ENCODE measurements at places on chromosomes 1 and 21.

DNA sequence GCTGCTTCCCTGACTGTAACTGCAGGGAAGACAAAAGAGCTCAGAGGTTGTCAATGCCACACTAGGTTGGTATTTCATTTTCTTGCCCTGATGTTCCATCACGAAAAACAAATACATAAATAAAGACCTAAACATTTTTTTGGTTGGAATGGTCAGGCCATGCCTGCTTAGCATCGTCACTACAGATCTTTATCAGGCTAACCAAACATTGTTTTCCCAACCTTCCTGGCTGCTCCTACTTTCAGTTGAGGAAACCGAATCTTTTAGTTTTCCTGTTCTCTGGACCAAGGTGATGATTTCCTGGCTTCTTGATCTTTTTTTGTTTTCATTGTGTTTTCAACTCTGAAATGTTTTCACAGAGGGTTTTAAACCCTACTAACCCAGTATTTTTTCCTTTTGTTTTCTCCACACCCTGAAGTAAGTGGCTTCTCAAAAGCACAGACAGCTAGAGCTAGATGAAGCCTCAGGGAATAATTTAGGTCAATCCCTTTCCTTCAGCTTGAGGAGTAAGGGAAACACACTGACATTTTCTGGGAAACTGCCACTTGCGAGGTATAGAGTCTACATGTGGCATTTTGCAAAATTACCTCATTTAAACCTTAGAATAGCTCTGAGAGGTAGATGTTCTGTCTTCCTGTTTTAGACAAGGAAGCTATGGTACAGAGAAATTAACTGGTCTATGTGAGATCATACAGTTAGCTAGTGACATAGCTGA lies 67.2 kb upstream of the CNN3 start:
- no peak for DNase-seq

DNA sequence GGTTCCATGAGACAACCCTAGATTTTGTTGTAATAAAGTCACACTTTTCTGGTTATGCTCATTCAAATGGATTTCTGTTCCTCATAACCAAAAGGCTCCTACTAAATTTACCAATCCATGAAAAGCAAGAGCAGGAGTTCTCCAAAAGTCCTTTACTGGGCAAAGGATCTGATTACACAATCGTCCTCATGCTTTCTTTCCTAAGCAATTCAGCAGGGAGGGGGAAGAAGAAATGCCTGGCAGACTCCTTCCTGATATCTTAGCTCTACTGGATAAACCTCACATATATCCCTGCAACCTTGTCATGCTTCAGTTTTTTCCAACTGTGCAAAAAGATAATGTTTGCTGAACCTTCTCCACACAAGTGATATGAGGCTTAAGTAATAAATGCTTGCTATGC lies 67.6 kb upstream of the GUCA2B start:
- DNase-seq, result no peak

DNA sequence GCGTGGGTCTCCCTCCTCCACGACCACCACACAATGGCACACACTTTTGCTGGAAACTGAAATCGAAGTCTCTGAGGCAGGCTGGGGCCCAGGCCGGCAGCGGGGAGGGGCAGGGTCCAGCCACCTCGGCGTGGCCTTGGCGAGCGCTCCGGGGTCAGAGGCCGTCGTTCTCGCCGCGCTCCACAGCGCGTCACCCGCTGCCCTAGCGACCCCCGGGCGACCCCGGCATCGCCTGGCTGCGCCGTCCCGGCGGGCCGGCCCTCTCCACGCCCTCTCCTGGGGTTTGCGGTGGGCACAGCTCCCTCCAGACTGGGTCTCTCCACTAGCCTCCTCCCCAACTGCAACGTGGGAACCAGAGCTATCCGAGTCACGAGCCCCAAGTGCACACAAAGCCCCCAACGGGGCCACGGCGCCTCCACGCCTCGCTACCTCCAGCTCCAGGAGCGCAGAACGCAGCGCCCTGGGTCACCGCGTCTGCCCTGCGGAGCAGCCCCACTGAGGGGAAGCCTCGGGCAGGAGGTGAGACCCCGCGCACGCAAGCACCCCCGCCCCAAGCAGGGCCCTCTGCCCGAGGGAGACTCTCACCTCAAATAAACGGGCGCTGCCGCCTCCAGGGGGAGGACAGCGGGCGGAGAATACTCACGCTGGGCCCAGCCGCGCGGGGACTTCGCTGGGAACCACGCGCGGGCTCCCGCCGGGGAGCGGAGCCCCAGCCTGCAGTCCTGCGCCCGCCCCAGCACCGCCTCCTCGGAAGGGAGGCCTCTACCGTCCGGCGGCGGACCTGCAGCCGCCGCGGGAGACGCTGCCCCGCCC lies 134.0 kb upstream of the BARHL2 start:
- DNase-seq, result peak; percentile 68

DNA sequence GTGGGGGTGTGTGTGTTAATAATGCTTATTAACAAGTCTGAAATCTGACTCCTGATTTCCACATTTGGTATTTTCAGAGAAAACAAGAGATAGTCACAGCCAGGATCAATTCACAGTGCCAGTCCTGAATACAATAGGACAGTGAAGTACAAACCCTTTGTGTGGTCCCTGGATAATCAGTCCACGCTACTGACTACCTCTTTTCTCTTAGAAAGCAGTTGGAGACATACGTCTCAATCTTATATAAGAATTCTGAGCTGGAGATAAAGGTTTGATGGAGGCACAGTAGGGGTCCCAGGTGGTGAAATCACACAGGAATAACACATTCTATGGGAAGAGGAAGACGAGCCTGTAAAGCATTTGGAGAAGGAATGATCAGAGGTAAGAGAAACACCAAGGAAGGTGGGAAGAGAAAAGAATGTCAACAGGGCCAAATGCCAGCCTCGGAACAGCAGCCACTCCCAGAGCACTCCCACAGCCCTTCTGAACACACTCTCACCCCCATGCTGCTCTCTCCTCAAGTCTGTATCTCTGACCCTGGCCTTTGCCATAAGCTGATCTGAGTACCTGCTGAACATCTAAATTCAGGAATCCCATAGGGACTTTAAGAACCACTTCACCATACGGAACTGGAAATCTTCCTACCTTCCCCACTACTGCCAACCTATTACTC lies 48.6 kb downstream of the TRAF5 start:
- no peak for DNase-seq

GRCh38 chr21:21818898-21819297 lies 820.7 kb downstream of the NCAM2 start:
- no peak for DNase-seq

DNA sequence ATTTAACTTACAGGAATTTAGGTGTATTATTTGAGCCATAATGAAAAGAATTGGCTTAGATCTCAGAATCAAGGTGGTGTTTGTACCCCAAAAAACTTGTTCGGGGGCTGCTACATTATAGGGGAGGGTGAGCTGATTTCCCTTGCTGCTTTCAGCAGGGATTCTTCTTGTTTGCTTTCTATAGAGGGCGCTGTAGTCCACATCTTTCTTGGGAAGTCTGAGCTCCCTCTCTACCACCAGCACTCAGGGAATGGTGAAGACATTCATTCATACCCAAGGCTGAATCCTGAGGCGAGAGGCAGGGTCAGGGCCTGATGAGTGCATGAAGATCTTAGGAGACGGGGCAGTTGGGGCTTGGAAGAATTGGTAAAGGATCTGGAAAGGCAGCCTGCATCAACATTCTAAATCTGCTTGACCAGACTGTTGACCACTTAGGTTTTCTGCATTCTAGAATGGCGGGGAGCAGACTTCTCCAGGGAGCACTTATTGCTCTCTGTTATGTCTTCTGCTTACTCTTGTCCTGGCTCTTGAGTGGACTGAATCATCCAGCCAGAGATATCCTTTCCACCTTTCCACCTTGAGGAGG lies 18.9 kb downstream of the SPATA46 start:
- no peak for DNase-seq

DNA sequence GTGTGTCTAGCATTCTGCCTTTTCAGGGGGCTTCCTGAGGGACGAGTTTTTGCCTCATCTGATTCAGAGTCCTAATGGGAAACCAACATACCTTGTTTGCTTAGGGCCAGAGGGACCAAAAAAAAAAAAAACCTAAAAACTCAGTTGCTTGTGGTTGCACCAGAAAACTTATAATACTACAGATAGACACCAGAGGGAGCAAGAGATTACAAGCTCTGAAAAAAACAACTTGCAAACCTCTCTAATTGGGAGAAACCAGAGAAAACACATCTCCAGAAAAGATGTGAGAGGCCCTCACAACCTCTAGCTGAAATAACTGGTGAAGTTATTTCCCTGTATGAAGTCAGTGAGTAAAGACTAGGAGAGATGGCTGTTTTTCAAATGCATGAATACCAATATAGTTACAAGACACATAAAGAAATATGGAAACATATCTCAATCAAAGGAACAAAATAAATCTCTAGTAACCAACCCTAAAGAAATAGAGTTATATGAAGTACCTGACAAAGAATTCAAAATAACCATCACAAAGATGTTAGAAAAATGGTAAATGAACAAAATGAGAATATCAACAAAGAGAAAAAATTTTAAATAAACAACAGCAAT lies 233.7 kb upstream of the NFIA start:
- no peak for DNase-seq

DNA sequence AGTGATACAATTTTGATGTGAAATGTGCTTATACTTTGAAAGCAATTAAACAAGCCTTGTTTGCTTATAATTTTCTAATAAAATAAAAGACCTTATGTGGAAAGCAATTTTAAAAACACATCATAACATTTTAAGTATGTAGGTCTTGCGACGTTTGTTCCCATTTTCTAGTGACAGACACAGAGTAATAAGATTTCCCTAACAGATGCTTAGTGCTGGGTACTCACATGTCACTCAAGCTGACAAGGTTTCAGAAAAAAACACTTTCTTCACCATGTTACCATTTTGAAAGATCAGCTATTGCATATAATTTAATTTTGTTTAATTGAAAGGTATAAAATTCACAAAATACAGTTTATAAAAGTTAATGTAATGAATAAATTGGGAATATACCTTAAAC lies 14.1 kb upstream of the ZRANB2 start:
- DNase-seq, result no peak

DNA sequence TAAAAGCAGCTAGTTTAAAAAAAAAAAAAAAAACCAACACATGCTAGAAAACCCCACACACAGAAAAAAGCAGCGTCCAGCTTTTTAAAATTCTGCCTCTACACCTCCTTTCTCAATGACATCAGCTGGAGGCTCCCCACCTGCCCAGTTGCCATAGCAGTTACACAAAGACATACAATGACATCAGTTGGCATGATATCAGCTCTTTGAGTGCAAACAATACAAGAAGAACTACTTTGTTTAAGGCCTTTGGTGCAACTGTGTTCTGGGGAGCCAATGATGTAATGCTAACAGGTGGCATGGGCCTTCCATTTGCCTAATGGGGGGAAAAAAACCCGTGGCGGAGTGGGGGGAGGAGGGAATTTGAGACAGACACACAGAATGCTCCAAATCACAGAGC lies 32.9 kb downstream of the DUSP10 start:
- no peak for DNase-seq

DNA sequence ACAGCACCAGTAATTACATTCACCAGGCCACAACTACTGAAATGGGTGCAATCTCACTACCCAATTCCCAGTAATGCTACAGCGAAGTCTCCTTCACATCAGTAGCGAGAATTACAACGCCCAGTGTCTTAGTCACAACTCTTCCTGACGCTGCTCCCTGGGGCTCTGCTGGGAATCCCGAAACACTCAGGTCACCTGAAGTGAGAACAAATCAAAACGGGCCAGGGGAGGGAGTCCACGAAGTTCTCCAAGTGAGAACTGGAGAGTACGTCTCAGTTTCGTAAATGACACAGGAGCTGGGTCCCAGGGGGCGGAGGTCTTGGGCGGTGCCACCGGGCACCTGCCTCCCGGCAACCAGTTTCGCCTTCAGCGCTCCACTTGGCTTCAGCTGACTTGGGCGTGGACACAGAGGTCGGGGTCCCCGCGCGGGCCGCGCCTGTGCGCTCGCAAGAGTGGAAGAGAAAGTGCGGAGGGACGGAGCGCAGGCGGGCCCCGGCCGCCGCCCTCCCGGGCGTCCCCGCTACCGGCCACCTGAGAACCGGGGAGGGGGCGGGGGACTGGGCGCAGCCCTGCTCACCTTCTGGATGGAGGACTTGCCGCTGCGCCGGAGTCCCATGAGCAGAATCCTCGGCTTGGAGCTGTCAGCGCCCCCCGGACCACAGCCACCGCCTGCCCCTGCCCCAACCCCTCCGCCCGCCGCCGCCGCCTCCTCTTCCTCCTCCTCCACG lies 575 bp downstream of the RRAGC start:
- peak; percentile 16 for DNase-seq

DNA sequence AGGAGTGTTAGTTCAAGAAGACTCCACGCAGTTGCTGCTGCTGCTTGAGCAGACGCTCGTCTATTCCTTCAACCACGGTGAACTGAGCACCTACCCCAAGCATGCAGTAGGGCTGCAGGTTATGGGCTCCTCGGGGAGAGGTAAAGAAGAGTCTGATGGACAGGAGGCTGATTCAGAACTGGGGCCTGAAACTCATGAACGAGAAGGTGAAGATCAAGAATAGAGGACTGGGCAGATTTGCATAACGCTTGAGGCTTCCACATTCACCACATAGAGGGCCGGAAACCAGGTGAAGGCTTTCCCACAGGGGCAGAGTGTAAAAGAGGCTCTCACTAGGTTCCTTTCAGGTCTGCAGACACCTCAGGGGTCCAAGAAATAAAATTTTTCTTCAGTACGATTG lies 9.1 kb downstream of the ABCA4 start:
- DNase-seq, result no peak

DNA sequence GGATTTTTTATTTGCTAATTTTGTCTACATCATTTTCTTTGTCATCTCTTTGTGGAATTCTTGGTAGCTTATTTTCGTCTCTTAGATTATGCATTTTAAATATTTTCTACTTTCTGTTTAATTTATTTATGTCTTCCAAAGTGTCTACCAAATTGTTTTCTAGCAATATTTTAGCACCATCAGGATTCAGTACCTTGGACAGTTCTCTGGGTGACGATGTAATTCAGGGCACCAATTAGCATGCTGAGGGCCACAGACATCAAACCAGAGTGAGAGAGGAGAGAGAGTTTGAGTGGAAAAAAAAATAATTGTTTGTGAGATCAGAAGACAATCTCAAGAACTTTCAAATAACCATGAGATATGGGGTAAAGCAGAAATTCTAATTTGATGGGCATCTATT lies 169.8 kb upstream of the CXADR start:
- no peak for DNase-seq

- DNase-seq, result no peak
Observed at GRCh38 chr1:66317248-66317515, 216.8 kb upstream of the SGIP1 start.

- no peak for DNase-seq
Observed at GRCh38 chr1:27235827-27236226, 1.4 kb downstream of the WDTC1 start.

DNA sequence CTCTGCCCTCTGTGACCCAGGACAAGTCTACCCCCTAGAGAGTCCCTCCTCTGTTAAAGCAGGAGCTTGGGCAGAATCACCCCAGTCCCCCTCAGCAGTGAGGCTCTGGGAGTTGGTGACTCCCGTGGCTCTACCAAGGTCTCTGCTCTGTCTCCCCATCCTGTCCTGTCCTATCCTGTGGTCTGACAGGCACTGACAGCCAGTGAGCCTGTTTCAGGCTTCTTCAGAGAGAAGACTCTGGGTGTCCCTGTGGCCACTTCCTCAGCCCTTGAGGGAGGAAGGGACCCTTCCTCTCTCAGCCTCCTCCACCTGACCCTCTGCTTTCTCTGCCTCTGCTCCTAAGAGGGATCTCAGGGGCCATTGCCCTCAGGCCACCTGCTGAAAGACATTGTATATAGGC lies 148.7 kb downstream of the FCRL5 start:
- DNase-seq, result no peak

- peak; percentile 84 for DNase-seq
Observed at GRCh38 chr1:161389691-161390558, 22.2 kb upstream of the CFAP126 start.

- DNase-seq, result no peak
Observed at GRCh38 chr1:201103666-201104065, 8.6 kb downstream of the CACNA1S start.

GRCh38 chr1:42419126-42419821 lies 36.5 kb downstream of the ZMYND12 start:
- no peak for DNase-seq
